ENCODE measurements at places on chromosomes 3 and 15. TPM values are rescaled to one million over a fixed set of nuclear protein-coding genes. Genes with fewer than 3 reads are reported as not detected.

Gene OXSR1
- 36.0 TPM for total RNA-seq

Gene RBP2
- total RNA-seq, result not detected

Gene TRAK1
- 17.8 TPM for total RNA-seq

Gene FBLN2
- 15.9 TPM for total RNA-seq

Gene UBXN7
- total RNA-seq, result 6.1 TPM

Data from bronchus fibroblast of lung (primary cell).